T-helper 2 cell treated with Interferon-gamma antibody and Interleukin-4, amounts not matched to agents 5 μg/mL and 100 μg/mL, for 36 hours (primary cell): ENCODE measurements at places on chromosomes 5 and 9.

DNA sequence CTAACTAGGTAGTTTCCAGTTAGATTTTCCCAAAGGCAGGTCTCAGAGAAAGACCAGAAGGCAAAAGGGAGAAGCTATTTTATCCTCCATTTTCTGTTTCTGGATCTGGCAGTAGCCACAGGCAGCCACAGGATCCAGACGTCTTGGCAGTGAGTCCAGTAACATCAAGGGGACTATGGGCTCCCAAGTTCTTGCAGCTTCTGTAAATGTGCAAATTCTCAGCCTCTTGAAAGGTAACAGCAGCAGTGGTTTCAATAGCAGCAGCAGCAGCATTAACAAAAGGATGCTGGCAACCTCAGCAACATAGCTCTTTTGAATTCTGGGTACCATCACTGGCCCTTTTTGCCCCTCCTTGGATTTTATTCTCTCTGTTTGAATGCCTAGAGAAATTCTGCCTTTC is 27.1 kb upstream of the IL33 start:
- peaks cover 18% of the 10 kb centered on the region for H3K27me3 ChIP-seq
- DNase-seq, result no peak
- H3K27ac ChIP-seq, result no peak overlapping the region
- no peak overlapping the region for H3K4me3 ChIP-seq
- peaks cover 1% of the 10 kb centered on the region for H3K4me1 ChIP-seq

- no peaks in the 10 kb centered on the region for H3K4me1 ChIP-seq
- no peak overlapping the region for H3K4me3 ChIP-seq
- no peak for DNase-seq
- H3K36me3 ChIP-seq, result no peaks in the 10 kb centered on the region
- no peak overlapping the region for H3K27ac ChIP-seq
- H3K27me3 ChIP-seq, result no peaks in the 10 kb centered on the region
These were observed 1825.6 kb upstream of the CDH9 start for GRCh38 chr5:28864006-28864405.

GRCh38 chr5:39176759-39177630 is 42.4 kb downstream of the FYB1 start:
- H3K27ac ChIP-seq, result peak overlapping the region; percentile 81
- peak; percentile 80 for DNase-seq
- peaks cover 86% of the 10 kb centered on the region for H3K4me1 ChIP-seq
- H3K27me3 ChIP-seq, result no peaks in the 10 kb centered on the region
- H3K36me3 ChIP-seq, result peaks cover 52% of the 10 kb centered on the region

DNA sequence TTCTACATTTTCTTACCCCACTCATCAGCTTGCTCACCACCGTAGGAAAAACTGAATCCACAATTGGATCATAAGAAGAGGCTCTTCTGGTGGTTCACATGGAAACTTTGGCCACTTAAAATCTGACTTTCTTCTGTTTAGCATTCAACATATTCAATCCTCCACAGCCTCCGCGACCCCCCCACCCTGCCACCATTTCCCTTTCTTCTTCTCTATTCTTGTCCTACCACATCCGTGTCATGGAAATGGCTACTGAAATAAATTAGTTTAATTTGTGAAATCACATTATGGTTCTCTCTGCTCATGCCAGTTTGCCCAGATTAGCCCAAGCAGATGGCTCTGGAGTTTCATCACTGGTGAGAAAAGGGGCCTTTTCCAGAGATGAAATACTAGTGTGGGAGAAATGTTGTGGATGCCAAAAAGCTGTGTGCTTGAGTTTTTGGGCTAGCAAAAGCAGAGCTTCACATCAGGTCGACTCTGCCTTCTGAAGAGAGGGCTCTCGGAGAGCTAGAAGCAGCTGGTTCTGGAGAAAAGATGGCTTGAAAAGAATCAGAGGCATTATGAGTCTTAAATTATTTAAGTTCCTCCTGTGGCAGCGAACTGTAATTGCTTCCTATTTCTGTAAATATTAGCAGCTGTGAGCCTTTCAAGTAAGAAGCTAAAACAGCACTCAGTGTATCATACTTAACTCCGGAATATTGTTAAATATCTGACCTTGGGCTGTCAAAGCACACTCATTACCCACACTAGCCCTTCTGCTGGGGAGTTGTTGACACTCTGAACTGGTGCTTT is 107.1 kb downstream of the MAT2B start:
- no peak overlapping the region for H3K27ac ChIP-seq
- H3K27me3 ChIP-seq, result no peaks in the 10 kb centered on the region
- H3K36me3 ChIP-seq, result no peaks in the 10 kb centered on the region
- no peaks in the 10 kb centered on the region for H3K4me1 ChIP-seq
- H3K4me3 ChIP-seq, result no peak overlapping the region

DNA sequence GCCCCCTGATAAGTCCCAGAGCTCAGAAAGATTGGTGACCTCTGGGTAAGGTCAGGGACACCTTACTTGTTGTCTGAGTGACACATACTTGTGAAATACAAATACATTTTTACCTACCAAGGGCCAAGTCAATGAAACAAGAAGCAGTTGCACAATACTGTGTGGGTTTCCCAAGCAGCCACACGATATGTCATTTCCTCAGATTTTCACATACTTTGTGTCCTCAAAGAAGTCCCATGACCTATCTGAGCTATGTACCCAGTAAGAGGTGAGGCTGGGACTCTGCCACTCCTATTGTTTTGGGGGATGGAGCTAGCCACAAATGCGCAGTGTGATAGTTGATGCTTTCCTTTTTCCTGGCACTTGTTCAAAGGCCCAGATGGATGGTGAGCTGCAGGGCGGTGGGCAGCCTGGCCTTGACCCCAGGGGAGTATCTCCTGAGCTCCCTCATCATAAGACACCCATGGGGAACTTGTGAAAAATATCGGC is 4.8 kb upstream of the SLC25A51 start:
- DNase-seq, result no peak
- no peaks in the 10 kb centered on the region for H3K36me3 ChIP-seq
